Stimulated activated memory B cell treated with anti-CD40 and anti-IgM and Interleukin-4, amounts not matched to agents 10 μg/mL and 1 μg/mL and 100 μg/mL, for 72 hours (primary cell): ENCODE measurements at places on chromosomes 4 and X.

DNA sequence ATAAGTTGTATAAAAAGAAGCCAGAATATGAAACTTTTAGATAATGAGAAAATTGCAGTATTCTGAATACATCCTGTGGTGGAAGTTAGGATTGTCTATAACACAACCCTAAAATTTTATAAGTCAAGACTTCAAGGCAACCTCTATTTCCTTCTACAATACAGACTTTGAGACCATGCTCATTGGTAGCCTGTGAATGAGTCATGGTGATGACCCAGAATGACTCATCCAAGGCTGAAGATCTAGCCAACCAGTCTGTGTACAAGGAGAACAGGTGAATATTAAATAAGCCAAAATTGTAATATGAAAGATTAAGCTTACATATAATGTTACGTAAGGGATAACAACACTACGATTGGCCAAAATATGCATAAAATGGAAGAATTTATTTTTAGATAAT, 475.9 kb upstream of the GALNT7 start:
- ATAC-seq, result no peak

GRCh38 chr4:148443512-148444295, 1.5 kb upstream of the NR3C2 start:
- ATAC-seq, result no peak

DNA sequence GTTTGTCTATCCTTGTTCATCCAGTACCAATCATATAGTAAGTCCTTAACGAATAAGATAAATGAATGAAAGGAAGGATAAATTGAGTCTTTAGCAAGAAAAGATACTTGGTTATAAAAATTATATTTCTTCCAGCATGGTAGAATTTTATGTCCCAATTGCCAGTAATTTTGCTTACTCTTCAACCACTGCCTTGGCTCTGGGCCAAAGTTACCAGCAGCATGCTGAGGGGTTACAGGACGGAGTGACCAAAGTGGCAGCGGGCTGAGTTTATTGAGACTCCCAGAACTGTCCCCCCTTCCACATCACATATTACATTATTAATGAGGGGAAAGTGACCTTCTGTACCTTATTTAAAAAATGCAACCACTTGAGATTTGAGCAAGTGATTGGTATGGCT, 121.7 kb downstream of the RASGEF1B start:
- ATAC-seq, result no peak

GRCh38 chr4:76690906-76691275, 207.1 kb downstream of the SOWAHB start:
- no peak for ATAC-seq

- ATAC-seq, result no peak
Measured at GRCh38 chr4:186807808-186808629, 84.4 kb upstream of the FAT1 start.

DNA sequence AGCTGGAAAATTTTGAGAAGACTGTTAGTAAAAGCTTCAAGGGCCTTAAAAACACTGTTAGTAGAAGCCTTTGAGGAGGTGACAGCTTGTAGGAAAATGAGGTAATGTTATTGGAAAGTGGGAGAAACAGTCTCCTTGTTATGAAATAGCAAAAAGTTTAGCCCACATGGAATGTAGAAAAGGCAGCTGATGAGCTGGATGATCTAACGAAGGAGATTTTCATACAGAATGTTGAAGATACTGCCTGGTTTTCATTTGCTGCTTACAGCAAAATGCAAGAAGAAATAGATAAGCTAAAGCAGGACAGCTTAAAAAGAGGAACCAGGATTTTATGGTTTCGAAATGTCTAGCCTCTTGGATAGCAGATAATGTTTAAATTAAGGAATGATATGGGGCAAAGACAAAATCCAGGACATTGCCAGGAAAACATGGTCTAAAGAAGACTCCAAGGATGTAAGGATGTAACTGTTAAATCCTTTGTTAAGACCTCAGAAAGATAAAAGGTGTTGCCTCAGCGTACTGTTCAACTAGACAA, 10.2 kb upstream of the STBD1 start:
- no peak for ATAC-seq

- no peak for ATAC-seq
Measured at GRCh38 chr4:61427818-61428495, 227.8 kb downstream of the ADGRL3 start.

GRCh38 chrX:10156199-10157031, at the start of gene CLCN4:
Gene CLCN4 (plus strand): TSS chrX:10156975. CDS start chrX:10185033, 28,058 bp downstream.
- peak; percentile 92 for ATAC-seq

GRCh38 chr4:76658231-76659102, 223.4 kb downstream of the SHROOM3 start:
- ATAC-seq, result no peak

- ATAC-seq, result no peak
Measured at GRCh38 chrX:35357656-35358055, 415.1 kb downstream of the FAM47B start.
